ENCODE measurements at places on chromosomes 6 and 20.

- no peak for DNase-seq
These were observed 154.3 kb downstream of the MRPL14 start for GRCh38 chr6:43972913-43973300.

DNA sequence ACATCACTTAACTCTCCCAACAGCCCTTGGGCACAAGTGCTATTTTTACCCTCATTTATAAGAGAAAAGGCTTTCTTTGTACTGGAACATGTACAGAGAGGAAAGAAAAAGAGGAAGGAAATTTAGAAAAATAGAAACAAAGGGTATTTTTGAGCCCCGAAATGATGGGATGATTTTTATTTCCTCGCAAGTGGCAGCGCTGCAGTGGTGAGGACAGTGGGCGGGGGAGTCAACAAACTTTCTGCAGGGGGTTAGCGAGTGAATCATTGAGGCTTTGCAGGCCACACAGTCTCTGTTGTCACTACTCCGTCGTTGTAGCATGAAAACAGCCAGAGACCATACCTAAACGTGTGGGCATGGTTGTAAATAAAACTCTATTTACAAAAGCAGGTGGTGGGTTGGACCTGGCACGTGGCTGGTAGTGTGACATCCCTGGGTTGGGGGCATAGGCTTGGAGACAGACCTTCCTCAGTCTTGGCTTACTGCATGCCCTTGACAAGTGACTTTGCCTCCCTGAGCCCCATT is 25.5 kb upstream of the OCSTAMP start:
- DNase-seq: no peak

- DNase-seq: no peak
These were observed 2.8 kb upstream of the LBP start for GRCh38 chr20:38343311-38344106.

DNA sequence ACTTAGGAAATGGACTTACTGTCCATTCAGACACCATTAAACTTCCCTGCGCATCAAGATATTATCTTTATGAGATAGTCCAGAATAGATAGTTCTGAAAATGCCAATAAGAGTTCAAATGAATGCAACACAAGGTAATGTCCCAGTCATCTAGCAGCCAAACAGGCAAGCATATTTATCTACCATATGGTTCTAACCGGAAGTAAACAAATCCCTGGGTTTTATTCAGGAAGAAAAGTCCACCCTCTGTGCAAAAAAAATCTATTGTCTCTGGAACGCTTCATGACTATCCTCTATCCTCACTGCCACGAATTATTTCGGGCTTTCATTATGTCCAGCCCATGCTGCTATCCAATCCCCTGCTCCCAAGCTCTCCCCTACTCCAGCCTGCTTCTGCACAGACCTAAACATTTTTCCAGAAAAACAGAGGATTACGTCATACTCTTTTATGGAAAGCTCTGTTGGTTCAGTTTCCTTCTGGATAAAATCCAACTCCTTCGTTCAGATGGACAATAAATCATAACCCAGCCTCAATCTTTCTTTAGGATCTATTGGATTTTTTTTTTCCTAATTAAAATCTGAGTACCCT is 11.4 kb downstream of the PPIL6 start:
- DNase-seq: no peak

DNA sequence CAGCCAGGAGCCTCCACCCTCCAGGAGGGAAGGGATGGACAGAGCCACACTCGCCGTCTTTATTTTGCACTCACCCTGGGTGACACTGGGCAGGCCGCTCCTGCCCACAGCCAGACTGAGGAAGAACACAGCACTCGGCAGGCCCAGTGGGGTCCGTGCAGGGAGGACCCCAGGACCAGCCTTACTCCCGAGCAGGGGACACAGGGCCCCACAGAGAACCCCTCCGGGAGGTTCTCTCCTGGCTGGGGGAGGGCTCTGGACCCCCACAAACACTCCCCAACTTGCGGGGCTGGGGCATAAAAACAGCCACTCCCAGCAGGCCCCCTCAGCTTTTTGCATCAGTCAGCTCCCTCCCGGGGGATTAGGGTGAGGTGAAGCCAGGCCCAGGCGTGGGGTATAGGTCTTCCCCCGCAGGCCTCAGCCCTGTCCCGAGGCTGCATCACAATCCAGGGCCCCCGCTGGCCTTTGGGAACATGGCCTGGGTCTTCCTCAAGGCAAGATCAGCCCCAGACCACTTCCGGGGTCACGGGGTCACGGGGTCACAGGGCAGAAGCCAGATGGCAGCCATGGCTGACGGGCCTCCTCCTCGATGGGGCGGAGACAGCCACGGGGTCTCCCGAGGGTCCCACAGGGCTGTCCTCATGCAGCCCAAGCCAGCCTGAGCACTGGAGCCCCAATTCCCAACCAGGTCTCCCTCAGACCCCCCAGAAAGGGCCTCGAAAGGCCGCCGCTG is 3.2 kb downstream of the TNFRSF6B start:
- no peak for DNase-seq

GRCh38 chr6:71737953-71738352 is 148.4 kb upstream of the RIMS1 start:
- DNase-seq: no peak

DNA sequence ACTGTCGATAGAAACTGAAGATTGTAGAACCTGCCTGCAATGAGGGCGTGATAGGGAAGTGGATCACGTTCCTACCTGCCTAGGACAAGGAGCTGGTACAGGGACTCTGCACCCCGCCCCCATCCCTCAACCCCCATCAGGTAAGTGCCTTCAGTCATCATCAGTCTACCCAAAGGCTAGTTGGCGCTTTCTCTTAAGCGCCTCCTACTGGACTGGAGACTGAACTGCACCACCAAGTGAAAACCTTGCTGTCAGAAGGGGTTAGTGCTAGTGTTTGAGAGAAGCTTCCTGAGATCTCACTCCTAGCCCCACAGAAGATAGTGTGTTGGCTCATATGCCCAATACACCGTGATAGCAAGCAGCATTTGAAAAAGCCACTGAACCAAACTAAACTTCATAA is 706.5 kb upstream of the MAN1A1 start:
- no peak for DNase-seq

GRCh38 chr6:28082939-28083338 is 2.6 kb downstream of the ZNF165 start:
- no peak for DNase-seq

- no peak for DNase-seq
These were observed 15.5 kb downstream of the FOXA2 start for GRCh38 chr20:22568872-22569344.

DNA sequence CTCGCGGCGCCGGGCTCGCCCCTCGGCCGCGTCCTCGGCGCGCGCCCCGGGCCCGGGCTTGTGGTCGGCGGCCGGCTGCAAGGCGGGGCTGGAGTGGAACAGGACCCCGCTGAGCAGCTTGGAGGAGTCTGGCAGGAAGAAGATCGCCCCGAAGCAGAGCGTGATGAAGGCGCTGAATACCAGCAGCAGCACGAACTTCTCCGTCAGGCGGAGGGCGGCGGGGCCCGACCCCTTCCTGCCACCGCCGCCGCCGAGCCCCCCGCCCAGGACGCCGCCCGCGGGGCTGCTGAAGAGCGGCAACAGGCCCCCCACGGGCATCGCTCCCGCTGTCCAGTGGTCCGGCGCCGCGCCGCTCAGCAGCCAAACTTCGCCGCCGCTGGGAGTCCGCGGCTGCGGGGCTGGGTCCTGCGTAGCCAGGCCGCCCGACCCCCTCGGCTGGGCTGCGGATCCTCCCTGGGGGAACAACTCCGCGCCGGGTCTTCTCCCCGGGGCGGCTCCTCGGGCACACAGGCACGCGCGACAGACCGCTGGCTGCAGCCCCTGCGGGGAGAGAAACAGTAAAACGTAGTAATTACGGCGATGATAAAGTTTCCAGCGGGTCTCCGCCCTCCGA is 707 bp downstream of the MAN1A1 start:
- peak; percentile 11 for DNase-seq

DNA sequence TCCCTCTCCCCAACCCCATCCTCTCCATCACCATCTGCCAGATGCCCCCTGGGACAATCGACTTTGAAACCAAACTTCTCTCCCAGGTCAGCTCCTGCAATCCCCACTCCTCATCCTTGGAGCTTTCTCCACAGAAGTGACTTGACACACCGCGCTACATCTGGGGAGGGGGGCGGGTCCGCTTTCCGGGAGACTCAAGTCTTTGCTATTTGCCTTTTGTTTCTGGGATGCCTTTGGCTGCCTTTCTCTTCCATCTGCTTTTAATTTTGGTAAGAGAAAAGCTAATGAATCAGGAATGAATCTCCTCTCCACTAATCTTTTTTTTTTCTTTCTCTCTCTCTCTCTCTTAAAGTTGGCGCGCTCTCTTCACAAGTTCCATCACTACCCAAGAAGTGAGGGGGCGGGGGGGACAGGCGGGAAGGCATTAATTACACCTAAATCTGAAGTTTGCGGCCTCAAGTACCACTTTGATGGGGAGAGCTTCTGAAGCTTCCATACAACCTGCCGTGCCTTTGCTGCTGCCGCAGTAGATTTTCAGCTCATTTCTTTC is 664 bp upstream of the TPBG start:
- no peak for DNase-seq

DNA sequence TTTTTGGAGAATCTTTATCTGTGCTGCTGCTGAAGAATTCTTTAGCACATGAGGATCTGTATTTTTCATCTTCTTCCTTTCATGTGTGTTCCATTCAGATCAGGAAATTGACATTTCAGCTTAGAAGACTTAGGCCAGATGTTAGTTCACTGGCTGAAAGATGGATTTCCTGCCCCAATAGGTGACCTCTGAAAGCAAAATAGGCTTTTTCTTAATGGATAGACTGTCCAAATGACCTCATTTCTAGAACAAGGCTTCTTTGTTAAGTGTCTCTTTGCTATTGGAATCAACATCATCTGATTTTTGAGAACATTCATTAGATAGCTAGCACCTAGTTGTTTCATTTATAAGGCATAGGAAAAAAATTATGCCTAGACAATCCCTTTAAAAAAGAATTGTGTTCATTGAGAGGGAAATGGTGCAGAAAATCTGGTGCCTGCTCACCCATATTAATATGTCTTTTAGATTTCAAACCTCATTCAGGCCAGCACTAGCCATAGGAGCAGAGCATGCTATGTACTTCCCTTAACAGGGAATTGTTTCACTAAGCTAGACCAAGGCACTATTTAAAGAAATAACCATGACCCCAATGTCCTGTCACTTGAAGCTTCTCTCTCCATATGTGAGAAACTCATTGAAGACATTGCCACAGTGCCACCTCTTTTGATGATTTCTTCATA is 13.6 kb upstream of the SASH1 start:
- no peak for DNase-seq

DNA sequence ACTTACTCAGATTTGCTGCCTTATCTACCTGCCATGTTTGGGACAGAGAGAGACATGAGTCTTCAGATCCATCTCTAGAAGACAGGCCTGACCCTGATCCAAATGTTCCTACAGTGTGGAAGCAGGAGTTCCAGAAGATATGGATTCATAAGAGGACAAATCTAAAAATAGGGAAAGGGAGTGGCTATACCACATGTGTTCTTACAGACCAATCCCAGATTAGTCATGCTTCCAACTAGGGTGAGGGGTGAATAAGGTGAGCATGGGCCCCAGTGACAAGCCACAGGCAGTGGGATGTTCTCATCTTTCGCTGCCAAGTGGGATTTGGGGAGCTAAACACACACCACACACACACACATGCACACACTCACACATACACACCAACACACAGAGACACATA is 670.7 kb upstream of the CITED2 start:
- no peak for DNase-seq

GRCh38 chr6:166453651-166454050 is 70.9 kb upstream of the MPC1 start:
- DNase-seq: no peak

DNA sequence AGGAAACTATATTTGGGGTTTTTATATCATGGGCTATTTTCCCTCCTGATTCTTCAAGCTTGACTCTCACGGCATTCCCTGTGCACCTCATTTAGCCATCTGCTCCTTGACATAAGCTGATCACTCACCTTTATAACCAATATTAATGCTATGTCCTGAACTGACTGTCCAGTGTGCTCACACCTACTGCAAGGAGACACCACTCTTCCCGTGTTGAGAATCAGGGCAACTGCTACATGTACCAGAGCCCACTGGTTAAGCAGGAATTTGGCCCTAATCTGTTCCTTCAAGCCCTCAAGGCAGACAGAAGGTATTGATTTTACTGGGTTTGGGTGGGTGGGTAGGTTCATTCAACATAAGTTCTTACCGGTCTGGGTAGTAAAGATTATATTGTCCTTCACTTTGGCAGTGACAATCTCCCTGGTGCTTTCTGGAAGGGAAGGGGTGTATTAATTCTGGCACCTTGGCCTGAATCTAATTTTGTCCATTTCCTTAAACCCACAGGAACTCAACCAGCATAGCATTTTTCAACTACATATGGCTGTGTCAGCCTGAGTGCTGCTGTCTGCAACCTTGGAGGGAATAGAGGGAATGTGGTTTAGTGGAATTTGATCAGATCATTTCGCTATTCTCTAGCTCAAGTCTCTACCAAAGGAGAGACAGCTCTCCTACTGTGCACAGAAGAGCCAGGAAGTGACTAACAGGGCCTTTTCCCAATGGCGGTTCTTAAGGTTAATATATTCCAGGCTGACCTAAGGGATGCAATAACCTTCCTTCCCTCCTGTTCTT is 293.2 kb downstream of the BTBD9 start:
- no peak for DNase-seq

GRCh38 chr6:68679399-68679798 is 44.3 kb downstream of the ADGRB3 start:
- DNase-seq: no peak

- DNase-seq: no peak
These were observed 180.0 kb upstream of the UST start for GRCh38 chr6:148566664-148567350.

- DNase-seq: no peak
These were observed 201.1 kb downstream of the OGFRL1 start for GRCh38 chr6:71489736-71490135.

GRCh38 chr6:142886431-142887170 is 58.4 kb downstream of the HIVEP2 start:
- no peak for DNase-seq

DNA sequence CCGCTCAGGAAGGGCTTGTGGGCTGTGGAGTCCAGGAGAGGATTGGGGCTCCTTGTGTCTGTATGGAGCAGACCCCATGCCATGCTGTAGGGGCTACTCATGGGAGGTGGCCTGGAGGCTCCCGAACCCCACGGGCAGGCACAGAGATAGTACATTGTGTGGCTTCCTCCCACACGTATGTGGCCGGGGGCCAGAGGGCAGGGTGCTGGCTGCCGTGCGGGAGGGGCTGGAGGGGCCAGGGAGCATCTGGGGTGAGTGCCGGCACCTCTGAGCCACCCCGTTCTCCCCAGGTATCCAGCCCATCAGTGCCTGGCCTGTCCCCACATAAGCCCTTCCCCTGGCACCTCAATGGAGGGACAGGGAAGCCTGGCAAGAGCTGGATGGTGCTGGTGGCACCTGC is 7.6 kb downstream of the RBBP8NL start:
- DNase-seq: no peak

DNA sequence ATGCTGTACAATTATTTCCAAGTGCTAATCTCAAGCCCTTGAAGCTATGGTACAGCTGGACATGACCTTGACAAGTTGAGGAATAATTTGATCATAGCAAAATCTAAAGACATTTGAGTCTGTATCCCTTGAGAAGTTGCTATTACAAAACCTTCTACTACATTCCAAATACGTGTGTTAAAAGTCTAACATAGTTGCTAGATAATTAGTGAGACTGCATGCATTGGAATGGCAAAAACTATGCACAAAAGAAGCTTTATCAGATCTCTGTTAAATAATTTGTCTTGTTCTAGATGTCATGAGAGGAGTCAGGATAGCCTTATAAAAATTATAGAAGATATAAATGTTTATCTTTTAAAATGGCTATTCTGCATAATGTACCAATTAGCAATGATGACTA is 127.8 kb downstream of the GJA1 start:
- DNase-seq: no peak

- DNase-seq: no peak
These were observed 64.1 kb upstream of the RPS6KA2 start for GRCh38 chr6:166691199-166691598.

- no peak for DNase-seq
These were observed 48.4 kb upstream of the THEMIS start for GRCh38 chr6:127949251-127949650.

All from stimulated activated CD8-positive, alpha-beta memory T cell treated with anti-CD3 and anti-CD28 coated beads, Interleukin-15, amount 100 ng/mL, for 24 hours (primary cell).